ENCODE measurements at places on chromosomes 16 and 17.

DNA sequence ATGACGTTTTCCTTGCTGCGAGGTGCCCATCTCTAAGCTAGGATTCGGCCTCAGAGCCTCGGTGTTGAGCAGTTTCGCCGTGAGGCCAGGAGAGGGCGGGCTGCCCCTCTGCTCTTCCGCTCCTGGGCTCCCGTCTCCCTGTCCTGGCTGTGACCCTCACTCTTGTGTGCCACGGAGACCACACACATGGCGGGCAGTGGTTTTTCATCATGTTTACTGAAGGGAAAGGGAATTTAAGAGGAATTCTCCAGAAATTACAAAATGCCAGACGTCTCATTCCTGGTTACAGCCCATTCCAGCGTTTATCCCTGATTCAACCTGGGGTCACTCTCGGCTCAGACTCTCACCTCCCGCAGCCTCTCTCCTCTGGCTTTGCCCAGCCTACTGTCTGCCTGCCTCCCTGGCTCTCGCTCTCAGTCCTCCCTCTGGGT is 96.8 kb upstream of the ELAC2 start:
- DNase-seq, result no peak

DNA sequence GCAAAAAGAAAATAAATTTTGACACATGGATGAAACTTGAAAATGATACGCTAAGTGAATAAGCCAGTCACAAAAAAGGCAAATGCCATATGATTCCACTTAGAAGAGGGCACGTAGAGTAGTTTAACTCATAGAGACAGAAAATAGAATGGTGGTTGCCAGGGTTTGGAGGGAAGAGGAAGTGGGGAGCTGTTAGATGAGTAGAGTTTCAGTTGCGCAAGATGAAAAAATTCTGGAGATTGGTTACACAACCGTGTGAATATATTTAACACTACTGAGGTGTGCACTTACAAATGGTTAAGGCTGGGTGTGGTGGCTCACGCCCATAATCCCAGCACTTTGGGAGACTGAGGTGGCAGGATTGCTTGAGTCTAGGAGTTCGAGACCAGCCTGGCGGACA is 93.4 kb upstream of the TMEM132E start:
- DNase-seq, result no peak

GRCh38 chr17:68803164-68803929 is 151.8 kb downstream of the ABCA8 start:
- no peak for DNase-seq

DNA sequence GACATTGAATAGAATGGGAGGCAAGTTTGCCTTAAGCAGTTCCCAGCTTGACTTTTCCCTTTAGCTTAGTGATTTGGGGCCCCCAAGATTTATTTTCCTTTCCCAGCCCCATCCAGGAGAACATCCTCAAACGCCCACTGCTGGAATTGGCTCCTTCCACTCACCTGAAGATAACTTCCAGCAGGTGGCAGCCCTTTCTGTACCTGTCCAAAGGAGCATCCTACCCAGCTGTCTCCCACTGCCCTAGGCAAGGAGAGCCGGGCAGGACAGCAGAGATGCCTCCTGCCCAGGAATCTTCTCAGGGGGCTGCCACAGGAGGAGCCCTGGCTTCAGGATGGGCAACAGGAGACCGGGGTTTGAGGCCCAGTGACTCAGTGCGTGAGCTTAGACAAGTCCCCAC is 6.4 kb downstream of the CACNG5 start:
- DNase-seq, result no peak

DNA sequence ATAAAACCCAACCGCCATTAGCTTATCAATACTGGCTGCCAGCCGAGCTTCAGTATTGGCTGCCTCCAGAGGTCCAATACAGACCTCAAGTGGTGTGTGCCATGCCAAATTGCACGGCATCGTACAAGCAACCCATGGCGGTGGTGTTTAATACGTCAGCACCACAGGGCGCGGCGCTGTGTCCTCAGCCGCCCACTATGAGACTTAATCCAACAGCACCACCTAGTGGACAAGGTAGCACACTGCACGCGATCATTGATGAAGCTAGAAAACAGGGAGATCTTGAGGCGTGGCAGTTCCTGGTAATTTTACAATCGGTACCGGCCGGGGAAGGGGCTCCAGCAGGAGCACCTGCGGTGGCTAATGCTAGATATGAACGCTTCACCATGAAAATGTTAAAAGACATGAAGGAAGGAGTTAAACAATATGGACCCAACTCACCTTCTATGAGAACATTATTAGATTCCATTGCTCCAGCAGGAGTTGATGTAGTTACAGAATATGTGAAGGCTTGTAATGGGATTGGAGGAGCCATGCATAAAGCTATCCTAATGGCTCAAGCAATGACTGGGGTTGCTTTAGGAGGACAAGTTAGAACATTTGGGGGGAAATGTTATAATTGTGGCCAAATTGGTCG is 15.4 kb downstream of the FLYWCH1 start:
- DNase-seq, result peak; percentile 94

DNA sequence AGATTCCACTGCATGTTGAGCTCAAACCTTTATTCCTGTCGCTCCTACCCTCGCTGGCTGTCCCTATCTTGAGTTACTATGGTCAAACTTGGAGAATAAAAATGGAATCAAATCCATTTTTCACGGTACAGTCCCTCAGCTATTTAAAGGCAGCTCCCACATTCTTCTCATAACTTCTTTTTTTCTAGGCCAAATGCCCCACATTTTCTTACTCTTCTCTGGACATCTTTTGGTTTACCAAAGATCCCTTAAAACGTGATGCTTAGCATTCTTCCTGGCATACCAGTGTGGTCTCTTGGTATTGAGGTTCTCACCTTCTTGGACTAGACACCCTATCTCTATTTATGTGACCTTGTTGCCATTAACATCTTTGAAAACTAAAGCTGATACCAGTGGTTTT is 48.3 kb upstream of the MAF start:
- DNase-seq, result no peak

- peak; percentile 58 for DNase-seq
Observed at GRCh38 chr16:49441366-49441780, 67.8 kb downstream of the C16orf78 start.

GRCh38 chr17:66416207-66416940 is 114.0 kb downstream of the PRKCA start:
- no peak for DNase-seq

DNA sequence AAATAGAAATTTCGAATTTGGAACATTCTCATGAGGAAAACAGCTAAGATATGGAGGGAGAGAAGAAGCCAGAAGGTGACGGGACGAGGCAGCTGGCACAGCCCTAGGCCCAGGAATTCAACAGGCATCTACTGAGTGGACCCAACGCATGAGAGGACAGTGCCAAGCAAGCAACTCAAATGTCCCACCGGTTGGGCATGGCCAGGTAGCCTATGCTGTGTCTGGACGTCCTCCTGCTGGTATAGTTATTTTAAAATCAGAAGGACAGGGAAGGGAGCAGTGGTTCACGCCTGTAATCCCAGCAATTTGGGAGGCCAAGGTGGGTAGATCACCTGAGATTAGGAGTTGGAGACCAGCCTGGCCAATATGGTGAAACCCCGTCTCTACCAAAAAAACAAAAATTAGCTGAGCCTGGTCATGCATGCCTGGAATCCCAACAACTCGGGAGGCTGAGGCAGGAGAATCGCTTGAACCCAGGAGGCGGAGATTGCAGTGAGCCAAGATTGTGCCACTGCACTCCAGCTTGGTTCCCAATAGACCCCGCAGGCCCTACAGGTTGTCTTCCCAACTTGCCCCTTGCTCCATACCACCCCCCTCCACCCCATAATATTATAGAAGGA is 2.0 kb downstream of the GH1 start:
- DNase-seq, result no peak
